HCT116 (cell line): ENCODE measurements at places on chromosomes 2 and 18. TPM values are rescaled to one million over a fixed set of nuclear protein-coding genes. Genes with fewer than 3 reads are reported as not detected.

- peak; percentile 22 for DNase-seq
These were observed 78.0 kb downstream of the TMEM182 start for GRCh38 chr2:102839668-102840388.

RNF149 gene
- total RNA-seq = 40.2 TPM

GRCh38 chr2:28166956-28167355 is 225.7 kb upstream of the FOSL2 start:
- DNase-seq = no peak

- peak; percentile 89 for DNase-seq
These were observed at the start of gene TGFA for GRCh38 chr2:70553584-70554337. TSS of gene TGFA (minus strand) at chr2:70553826. CDS start at chr2:70553767, 59 bp downstream.

FOXI3 gene
- not detected for total RNA-seq

GRCh38 chr2:180990794-180991193 is 10.4 kb downstream of the UBE2E3 start:
- no peak for DNase-seq

DNA sequence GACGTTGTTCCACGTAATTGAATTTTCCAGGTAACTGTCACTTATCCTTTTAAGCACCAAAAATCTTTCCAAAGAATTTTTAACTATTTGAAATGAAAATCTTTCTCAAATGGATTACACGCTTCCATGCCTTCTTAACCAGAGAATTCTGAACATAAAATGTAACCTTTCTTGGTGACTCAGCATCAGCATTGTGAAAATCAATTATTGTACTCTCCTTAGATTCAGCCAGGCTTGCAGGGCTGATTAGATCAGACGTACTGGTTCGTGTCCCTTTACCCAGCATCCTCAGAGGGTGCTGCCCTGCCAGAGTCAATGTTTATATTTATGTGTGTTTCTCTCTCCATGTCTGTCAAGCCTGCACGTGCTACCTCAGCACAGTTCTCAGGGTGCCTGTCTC is 623.9 kb downstream of the CNTNAP5 start:
- DNase-seq = no peak

DNA sequence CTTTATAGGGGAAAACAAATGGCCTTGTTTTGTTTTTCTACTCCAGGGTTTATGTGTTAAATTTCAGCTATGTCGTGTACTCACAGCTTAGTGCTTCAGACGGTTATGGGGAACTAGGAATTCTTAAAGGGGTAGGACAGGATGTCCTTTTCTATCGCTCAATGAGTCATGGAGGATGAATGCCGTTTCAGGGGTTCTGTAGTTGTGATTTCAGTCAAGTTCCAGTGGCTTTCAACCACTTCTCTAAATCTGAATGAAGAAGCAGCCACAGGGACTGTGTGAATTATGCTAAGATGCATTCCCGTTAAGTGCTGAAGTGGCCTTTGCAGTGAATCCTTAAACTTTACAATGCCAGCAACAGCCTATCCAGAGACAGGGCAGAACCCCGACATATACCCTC is 1231.7 kb upstream of the ZEB2 start:
- no peak for DNase-seq

ZSWIM2 gene
- total RNA-seq = not detected

GRCh38 chr18:24089076-24089475 is 49.8 kb upstream of the CABYR start:
- no peak for DNase-seq

DNA sequence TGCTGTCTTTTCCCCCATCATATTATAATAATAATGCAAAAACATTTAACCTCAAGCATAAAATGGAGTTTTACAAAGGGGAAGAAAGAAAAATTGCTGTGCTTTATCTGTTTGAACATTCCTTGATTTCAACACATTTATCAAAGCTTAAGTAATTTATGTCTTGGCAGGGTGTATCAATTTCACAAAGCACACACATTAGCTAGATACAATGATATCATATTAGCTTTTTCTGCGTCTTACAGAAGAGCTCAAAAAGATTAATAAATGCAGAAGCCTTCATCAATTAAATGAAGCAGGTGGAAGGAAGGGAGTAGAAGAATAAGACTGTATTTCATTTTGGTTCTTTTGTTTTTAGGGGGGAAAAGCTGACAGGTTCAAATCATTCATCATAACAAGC is 103.0 kb downstream of the NXPH2 start:
- DNase-seq = no peak

DNA sequence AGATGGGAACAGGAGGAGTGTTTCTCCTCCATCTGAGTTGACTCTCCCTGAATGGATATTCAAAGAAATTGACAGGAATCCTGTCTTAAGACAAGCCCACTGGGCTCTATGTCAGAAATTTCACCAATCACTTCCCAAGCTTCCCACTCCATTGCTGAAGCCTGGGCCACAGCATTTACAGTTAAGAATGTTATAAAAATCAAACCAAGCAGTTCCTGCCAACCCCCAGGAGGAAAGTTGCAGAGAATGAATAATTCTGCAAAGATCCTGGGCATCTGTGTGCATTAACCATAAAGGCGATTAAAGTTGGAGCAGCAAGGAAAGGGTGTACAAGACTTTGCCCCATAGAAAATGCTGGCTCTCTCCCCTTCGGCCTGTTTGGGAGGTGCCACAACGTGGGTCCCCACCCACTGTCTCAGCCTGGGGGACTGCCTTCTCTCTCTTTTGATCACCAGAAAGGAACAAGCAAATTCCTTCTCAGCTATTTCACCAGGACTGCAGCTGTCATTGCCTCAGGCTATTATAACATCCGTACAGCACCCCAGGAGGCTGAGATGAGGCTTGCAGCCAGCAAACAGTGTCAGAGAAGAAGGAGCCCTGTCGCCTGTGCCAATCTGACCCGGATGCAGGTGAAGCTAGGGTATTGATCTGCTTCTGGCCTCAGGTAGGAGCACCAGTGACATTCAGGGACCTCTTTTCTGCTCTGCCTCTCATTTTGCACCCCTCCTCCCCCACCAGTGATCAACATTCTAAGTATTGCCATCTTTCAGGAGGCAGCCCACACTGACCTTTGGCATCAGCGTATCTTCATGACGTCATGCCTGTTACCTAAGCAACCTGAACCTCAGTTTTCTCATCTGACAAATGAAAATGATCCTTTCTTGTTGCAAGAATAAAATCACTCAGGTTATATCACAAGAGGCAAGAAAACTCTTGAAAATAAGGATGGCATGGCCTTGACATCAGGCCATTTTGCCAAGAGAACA is 219.0 kb downstream of the SH3BP4 start:
- peak; percentile 56 for DNase-seq

DNA sequence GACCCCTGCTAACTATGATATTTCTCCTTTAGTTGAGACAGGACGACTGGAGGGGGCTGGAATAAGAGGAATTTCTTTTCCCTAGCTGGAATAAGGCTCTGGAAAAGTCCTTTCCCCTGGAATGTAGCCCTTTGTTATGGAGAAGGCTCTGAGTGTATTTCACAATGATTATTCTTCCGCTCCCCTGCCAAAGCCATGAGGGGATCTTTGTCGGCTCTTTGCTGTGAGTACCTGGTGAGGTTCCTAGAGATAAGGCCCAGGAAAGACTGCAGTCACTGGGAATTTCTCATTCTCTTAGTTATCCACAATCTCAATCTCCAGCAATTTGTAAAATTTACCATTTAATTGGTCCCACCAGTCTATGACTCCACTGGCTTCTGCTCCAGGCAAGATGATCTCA is 340.2 kb upstream of the HNRNPA3 start:
- DNase-seq = no peak

VIT gene
- total RNA-seq = not detected

- DNase-seq = no peak
These were observed 50.6 kb upstream of the MAPRE2 start for GRCh38 chr18:34990597-34990996.

GRCh38 chr18:50644807-50645206 is 84.9 kb downstream of the MAPK4 start:
- DNase-seq = peak; percentile 23

DNA sequence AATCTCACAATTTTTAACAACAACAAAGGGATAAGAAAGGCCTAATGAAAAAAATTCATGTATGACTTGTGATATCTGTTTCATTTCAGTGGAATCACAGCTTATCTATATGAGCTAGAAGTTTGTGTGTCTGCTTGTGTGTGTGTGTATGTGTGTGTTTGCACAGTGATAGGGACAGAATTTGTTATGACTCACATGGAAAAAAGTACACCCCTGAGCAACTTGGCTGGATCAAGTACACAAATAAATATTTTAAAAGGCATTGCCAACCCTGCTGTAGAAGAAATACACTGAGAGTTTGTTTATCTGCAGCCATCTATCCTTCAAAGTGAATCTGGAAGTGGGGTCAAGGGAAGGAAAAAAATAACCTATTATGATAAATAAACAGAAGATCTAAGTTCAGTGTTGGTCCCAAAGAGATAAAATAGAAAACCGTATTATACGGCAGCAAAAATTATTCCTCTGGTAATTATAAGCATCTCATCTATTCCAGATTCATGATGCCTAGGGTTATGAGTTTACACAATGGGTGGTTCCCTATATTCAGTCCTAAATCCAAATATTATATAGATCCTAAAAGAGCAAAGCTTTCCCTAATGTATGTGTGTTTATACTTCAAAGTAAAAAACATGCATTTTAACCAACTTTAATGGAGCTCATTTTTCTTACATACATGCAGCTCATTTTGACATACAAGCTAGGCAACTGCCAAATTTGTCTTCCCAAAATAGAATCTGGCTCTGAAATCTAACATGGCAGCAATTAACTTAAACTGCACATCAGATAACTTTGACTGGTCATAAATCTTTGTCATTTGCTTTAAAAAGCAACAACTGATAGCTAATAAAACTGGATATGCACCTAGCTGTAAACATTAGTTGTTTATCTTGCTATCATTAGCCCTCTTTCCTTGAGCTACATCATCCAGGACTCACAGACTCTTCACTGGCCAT is 420.6 kb downstream of the IRS1 start:
- no peak for DNase-seq

NR4A2 gene
- total RNA-seq = 17.9 TPM

DNA sequence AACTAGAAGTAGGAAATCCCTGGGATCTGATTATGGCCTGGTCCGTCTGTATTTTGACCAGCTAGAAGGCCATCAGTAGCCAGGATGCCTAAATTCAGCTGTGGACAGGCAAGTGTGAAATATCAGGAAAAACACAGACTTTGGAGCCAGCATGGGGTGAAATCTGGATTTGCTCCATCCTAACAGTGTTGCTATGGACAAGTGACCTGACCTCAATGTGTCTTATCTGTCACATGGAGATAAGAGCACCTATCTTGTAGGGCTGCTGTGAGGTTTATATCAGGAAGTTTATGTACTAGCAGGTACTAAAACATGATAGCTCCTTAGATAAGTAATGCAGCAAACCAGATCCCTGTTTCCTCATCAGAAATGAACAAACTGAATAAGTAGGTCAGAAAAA is 460.4 kb downstream of the STK39 start:
- no peak for DNase-seq

- DNase-seq = no peak
These were observed 211.8 kb upstream of the DSEL start for GRCh38 chr18:67728364-67728763.

GRCh38 chr18:47204908-47205522 is 28.9 kb upstream of the IER3IP1 start:
- peak; percentile 29 for DNase-seq

DNA sequence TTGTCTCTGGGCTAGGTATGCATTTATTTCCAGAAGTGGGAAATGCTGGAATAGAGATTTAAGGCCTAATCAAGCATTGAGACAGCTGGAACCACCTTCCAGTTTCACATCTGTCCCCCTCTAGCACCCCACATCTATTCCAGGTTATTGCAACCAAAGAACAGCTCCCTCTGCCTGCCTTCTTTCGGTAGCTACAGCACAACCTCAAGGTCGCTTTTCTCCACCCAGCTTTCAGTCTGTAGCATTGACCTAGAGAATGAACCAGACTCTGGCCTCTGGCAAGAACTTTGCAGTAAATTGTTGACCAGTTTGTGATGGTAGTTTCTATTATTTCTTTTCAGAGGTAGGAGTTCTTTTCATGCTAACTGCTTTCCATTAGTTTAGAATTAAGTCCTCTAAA is 484.2 kb downstream of the DLGAP1 start:
- DNase-seq = no peak

- DNase-seq = no peak
These were observed 30.0 kb downstream of the IL1R2 start for GRCh38 chr2:102021779-102022178.

IAH1 gene
- 35.1 TPM for total RNA-seq

DNA sequence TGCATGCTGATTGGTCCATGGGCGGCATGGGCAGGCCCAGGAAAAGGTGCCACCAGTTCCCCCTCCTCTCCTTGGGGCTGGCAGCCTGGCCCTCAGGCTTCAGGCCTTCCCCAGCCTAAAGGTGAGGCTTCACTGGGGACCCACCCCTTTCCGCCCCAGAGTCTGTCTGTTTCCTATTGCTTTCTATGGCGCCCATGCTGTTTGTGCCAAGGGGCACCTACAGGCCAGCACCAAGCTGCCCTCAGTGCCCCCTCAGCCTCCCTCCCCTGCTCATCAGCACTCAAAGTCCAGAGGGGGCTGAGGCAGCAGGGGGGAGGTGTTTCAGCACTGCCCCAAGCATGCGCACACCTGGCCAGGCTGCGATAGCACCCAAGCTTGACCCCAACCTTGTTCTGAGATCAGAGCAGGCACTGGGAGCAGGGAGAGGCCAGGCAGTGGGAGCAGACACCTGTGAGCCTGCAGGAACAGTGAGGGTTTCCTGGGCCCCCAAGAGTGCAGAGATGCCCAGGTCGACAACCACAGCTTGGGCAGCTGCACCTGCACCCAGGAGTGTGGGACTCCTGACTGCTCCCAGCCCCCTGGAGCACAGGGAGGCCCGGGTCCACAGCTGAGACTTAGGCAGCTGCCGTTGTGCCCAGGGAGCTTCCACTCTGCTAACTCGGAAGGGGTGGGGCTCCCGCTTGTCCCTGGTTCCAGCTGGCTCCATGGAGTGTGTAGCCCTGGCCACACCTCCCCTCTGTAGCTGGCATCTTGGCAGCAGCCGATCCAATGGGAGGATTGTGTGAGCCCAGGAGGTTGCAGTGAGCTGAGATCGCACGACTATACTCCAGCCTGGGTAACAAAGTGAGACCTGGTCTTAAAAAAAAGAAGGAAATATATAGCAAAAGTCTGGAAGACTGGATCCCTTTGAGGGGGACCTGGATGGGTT is 69.1 kb downstream of the NCAPH start:
- no peak for DNase-seq

DNER gene
- total RNA-seq = 2.9 TPM

KLF11 gene
- total RNA-seq = 9.0 TPM

SLC4A5 gene
- total RNA-seq = 0.91 TPM

SERPINB4 gene
- total RNA-seq = not detected

SLC23A3 gene
- total RNA-seq = 4.8 TPM

DNA sequence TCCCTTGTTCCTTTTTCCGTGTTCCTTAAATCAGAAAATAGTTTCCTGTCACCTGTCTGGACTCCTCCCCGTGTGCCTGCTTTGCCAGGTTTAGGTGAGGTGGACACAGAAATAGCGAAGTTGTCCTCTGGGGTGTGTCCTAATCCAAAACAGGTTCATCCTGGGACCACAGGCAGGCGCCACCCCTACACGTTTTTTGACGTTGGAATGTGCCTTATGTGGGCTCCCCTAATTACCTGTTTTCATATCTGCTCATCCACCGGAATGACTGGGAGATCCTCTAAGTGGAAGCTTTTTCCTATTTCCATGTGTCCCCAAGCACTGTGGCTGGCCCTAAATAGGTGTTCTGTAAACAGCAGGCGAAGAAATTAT is 49.0 kb upstream of the PAIP2B start:
- DNase-seq = no peak
